Fibroblast of the aortic adventitia (primary cell): ENCODE measurements at places on chromosomes 6 and 20. TPM values are rescaled to one million over a fixed set of nuclear protein-coding genes. Genes with fewer than 3 reads are reported as not detected.
A peak's percentile ranks its signal among the peaks of the same experiment; 100 is the strongest.

DNA sequence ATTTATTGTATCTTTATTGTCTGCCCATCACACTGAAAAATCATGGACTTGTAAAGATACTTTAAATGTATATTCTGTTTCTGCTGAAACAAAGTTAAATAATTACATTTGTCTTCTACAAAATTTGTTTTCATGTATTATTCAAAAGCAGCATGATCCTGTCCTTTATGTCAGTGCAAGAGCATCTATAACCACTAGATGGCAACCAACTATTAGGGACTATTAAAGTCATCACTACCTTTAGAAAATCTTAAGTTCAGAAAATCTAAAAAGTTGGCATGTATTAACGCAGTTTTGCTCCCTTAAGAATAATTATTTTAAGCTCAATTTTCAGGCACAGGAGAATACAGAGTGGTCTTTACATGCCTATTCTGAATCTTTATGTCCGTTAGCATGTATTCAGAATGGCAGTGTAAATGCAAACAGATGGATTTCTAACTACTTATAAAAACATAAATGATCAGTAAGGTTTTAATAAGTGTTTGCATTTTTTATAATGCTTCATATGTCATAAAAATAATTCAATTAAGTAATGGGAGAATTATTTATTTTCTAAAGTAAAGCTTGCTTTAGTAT lies 17.8 kb downstream of the TMEM30A start:
- peak; percentile 76 for DNase-seq

DNA sequence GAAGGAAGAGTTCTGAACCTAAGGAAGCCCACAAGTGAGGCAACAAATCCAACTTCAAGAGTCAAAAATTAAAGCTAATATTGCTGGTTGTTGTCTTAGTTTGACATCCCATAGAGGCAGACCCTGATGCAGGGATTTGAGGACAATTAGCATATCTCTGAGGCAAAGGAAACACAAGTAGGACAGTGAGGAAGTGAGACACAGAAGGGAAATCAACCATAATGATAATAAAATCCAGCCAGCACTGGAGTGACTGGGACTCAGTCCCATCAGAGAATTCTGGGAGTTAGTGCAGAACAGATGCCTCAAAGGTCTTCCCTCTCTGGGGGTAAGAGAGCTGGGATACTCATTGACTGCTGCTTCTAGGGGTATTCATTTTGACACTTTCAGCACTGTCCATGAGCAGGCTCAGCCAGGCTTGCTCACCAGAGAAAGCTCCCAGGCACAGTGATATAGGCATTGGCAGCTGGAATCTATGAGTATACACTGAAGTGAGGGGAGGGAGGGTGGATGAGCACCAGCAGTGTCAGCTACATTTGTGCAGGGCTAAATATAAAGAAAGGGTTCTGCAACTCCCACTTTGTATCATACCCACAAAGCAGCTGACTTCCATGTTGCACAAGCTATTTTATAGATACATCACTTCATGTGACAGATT lies 43.4 kb upstream of the SPTLC3 start:
- DNase-seq, result no peak

- no peak for DNase-seq
These were observed 44.1 kb downstream of the BLTP3A start for GRCh38 chr6:34836008-34836407.

DNA sequence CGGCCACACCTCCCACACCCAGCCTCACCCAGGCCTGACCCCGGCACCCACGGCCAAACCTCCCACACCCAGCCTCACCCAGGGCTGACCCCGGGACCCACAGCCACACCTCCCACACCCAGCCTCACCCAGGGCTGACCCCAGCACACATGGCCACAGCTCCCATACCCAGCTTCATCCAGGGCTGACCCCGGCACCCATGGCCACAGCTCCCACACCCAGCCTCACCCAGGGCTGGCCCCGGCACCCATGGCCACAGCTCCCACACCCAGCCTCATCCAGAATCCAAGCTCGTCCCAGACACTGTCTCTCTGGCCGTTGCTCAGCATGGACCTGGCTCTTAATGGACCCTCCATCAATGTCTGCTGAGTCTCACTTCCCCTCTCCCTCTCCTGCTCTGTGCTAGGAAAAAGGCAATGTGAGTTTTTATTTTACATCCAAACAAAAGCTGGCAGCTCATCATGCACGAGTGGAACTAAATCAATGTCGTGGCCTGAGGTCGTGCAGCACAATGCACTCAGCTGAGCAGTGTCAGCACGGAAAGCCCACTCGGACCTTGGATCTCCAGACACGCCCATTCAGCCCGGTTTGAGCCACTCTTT lies 36.1 kb downstream of the NINL start:
- DNase-seq, result peak; percentile 19

GRCh38 chr6:254016-254415 lies 38.3 kb upstream of the DUSP22 start:
- no peak for DNase-seq

Gene LTB
- total RNA-seq, result not detected in 2 replicates

DNA sequence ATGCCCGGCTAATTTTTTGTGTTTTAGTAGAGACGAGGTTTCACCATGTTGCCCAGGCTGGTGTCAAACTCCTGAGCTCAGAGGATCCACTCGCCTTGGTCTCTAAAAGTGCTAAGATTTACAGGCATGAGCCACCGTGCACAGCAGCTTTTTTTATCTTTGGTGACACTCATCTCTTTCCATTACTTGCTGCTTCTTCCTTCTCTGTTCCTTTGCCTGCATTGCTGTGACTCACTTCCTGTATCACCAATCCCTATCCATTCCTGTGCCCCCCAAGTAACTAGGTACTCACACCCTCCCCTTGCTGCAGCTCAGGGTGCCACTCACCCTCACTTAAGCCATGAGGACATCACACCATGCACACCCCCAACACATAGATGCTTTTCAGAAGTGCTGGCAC lies 24.6 kb downstream of the KHDC1L start:
- no peak for DNase-seq

GRCh38 chr6:28758046-28758817 lies 165.6 kb downstream of the TRIM27 start:
- peak; percentile 63 for DNase-seq

Gene GPR31
- not detected in 2 replicates for total RNA-seq

- no peak for DNase-seq
These were observed 742 bp upstream of the CEP85L start for GRCh38 chr6:118652051-118652615.

DNA sequence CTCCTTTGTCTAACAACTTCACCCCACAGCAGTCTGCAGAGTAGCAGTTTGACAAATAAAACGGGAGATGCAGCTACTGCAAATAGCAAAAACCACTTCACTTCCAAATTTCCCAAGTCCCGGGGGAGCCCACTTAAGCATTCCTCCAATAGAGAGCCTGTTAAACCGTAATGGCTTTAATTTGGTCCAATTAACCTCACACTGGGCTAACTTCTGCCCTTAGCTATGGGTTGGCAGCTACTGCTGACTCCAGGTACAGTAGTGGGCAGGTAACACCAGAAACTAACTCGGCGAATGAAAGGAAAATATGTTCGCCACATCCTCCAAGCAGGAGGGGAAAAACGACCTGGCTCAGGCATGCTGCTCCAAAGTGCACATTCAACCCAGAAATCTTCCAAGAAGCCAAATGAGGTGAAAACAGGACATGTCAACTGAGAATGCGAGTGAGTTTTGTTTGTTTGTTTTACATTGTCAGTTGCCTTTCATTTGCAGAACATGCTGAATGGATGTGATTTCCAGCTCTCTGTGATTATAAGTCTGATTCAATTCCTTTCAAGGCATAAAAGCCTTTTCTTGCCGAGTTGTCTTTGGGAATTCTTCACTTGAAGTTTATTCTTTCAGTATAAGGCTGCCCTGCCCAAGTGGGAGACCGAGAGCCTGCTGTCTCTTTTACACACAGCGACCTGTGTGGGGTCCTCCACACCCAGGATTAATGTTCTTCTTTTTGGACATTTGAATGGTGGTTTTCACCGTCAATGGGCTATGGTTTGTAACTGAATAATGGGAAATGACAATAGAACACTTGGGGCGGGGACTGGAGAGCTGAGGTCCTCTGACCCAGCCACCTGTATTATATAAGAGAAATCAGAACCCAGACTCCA lies 117.3 kb upstream of the ARMC2 start:
- no peak for DNase-seq

DNA sequence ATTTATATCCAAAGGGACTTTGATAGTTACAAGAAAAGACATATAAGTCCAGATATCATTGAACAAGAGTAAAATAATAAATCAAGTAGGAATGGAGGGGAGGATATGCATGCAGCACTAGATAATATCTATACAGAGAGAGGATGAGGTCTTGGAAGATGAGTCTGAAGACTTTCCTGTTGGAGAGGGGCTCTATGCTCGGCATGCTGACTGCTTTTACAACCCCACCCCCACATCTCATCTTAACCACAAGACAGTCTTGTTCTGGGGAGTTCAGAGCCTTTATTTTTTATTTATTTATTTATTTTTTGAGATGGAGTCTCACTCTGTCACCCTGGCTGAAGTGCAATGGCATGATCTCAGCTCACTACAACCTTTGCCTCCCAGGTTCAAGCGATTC lies 48.4 kb upstream of the IER3 start:
- no peak for DNase-seq

Gene CLPSL2
- not detected in 2 replicates for total RNA-seq

- no peak for DNase-seq
These were observed 167.6 kb upstream of the PROKR2 start for GRCh38 chr20:5484346-5484745.

Gene CNBD2
- total RNA-seq, result 2.2 and 4.5 TPM in 2 replicates

Gene TEAD3
- total RNA-seq, result 4.6 and 11.6 TPM in 2 replicates

GRCh38 chr6:6654599-6655575 lies 66.4 kb downstream of the LY86 start:
- DNase-seq, result peak; percentile 79

DNA sequence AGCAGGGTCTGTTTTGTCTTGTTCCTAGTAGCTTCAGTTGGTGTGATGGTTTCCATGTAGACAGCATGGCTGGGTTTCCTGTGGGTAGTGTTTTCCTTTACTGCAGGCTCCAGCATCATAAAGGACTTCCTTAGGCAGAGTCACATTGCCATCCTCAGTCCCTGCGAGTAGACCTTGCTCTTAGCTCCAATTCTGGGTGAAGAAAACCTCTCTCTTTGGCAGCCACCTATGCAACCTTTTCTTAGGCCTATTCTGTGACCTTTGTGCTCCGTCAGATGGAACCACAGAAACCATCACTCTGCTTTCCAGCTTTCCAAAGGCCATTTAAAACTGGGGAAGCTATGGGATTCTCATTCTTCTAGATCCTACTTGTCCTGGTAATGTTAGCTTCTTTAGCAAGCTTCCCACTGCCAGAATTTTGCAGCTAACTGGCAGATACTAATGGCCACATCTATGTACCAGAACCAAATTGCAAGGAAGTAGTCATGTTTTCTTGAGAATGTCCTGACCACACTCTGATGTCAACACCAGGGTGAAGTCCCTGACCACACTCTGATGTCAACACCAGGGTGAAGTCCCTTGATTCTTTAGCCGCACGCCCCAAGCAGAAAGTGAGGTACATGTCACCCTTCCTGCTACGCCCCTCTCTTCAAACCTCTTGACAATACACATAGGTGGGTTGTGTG lies 646.6 kb upstream of the HS3ST5 start:
- DNase-seq, result no peak

Gene SASH1
- total RNA-seq, result 59.5 and 60.2 TPM in 2 replicates

DNA sequence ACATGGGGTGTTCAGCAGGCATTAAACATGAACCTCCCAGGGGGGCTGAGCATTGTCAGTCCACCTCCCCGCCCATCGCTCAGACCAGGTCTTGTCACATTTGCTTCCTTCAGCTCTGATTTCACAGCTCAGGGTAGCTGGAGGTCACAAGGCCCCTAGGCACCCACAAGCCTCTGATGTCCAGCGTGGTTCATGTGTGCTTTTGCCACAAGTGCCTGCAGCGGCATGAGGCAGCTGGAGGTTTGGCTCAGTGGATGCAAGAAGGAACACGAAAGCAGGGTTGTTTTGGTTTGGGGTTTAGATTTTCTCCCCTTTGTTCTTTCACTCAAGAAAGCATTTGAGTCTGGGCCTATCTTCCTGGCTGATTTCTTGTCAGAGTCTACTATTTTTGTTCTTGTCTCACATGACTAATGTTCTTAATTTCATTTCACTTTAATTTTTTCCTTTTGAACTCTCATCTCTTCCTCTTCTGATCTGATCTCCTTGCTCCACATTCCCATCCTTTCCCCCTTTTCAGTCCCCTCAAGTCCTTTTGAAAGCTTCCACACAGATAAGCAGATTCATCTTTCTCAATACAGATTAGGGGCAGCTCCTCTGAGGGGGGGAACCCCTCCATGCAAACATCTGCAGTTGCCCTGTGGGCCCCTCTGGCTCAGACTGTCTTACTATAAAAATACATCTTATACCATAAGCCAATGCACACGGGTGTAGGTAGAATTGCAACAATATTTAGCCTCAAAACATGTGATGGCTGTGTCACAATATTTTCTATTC lies 68.1 kb upstream of the CEP85L start:
- DNase-seq, result no peak

Gene BRPF3
- total RNA-seq, result 15.3 and 19.1 TPM in 2 replicates

DNA sequence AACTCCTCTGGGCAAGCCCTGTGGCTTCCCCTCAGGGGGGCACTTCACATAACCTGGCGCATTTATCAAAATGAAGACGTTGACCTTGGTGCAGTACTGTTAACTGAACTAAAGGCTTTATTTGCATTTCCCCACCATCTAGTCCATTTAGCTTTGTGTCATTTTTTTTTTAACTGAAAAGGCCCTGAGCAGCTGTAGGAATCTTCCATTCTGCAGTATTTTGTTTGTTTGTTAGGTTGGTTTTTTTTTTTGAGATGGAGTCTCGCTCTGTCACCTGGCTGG lies 10.7 kb downstream of the TMEM181 start:
- no peak for DNase-seq

Gene SYS1
- 27.9 and 29.4 TPM in 2 replicates for total RNA-seq

- no peak for DNase-seq
These were observed 7.2 kb upstream of the PLEKHG1 start for GRCh38 chr6:150592377-150592995.

Gene OLIG3
- total RNA-seq, result 0.74 TPM in 1 of 2 replicates, not detected in the other
